ENCODE measurements at places on chromosomes 5 and 9. TPM values are rescaled to one million over a fixed set of nuclear protein-coding genes. Genes with fewer than 3 reads are reported as not detected.

TIMD4 gene
- total RNA-seq: not detected

TSSK1B gene
- not detected for total RNA-seq

PCDHA9 gene
- not detected for total RNA-seq

CCIN gene
- 0.71 TPM for total RNA-seq

AGXT2 gene
- not detected for total RNA-seq

FOXD1 gene
- 0.53 TPM for total RNA-seq

NR6A1 gene
- total RNA-seq: under 0.01 TPM

ZNF782 gene
- 0.71 TPM for total RNA-seq

HAVCR1 gene
- not detected for total RNA-seq

ZDHHC11 gene
- under 0.01 TPM for total RNA-seq

ASPN gene
- 2.1 TPM for total RNA-seq

CCDC152 gene
- 1.4 TPM for total RNA-seq

CRHBP gene
- total RNA-seq: not detected

STING1 gene
- 43.0 TPM for total RNA-seq

STPG3 gene
- not detected for total RNA-seq

G3BP1 gene
- total RNA-seq: 110 TPM

CCDC192 gene
- total RNA-seq: not detected

UAP1L1 gene
- total RNA-seq: 5.5 TPM

KCNIP1 gene
- not detected for total RNA-seq

PFN3 gene
- total RNA-seq: not detected

SNCAIP gene
- 26.2 TPM for total RNA-seq

AQP7 gene
- not detected for total RNA-seq

DCP2 gene
- 39.7 TPM for total RNA-seq

SPINK1 gene
- not detected for total RNA-seq

SPATA31C1 gene
- not detected for total RNA-seq

MARCOL gene
- not detected for total RNA-seq

WNK2 gene
- total RNA-seq: not detected

TMOD1 gene
- 1.7 TPM for total RNA-seq

CTXN3 gene
- total RNA-seq: not detected

DDX41 gene
- 94.8 TPM for total RNA-seq

ZDHHC21 gene
- 2.0 TPM for total RNA-seq

MED22 gene
- total RNA-seq: 13.6 TPM

GLIPR2 gene
- total RNA-seq: 17.9 TPM

INSYN2B gene
- total RNA-seq: 12.1 TPM

BHMT2 gene
- total RNA-seq: 8.9 TPM

ZDHHC11B gene
- not detected for total RNA-seq

SLC46A2 gene
- not detected for total RNA-seq

CCDC183 gene
- total RNA-seq: under 0.01 TPM

PCSK1 gene
- total RNA-seq: 0.58 TPM

PRSS3 gene
- 50.3 TPM for total RNA-seq

ZNF879 gene
- total RNA-seq: 1.9 TPM

ATP10B gene
- total RNA-seq: not detected

DNM1 gene
- 5.2 TPM for total RNA-seq

BRINP1 gene
- 0.58 TPM for total RNA-seq

NUTM2F gene
- total RNA-seq: not detected

TMEM215 gene
- total RNA-seq: not detected

VCAN gene
- 38.9 TPM for total RNA-seq

Data from myometrial cell (primary cell).